Activated naive CD4-positive, alpha-beta T cell treated with anti-CD3 and anti-CD28 coated beads for 36 hours (primary cell): ENCODE measurements at places on chromosomes 16 and 17.

GRCh38 chr16:16850274-16850673, 471.3 kb downstream of the NPIPA7 start:
- no peak overlapping the region for H3K27ac ChIP-seq
- no peak for DNase-seq
- H3K4me3 ChIP-seq = no peak overlapping the region
- peaks cover 1% of the 10 kb centered on the region for H3K36me3 ChIP-seq
- H3K27me3 ChIP-seq = peaks cover 16% of the 10 kb centered on the region

- H3K27me3 ChIP-seq = no peaks in the 10 kb centered on the region
- H3K27ac ChIP-seq = no peak overlapping the region
- H3K4me1 ChIP-seq = peaks cover 37% of the 10 kb centered on the region
- no peak for DNase-seq
- H3K36me3 ChIP-seq = peaks cover 4% of the 10 kb centered on the region
- H3K4me3 ChIP-seq = no peak overlapping the region
These were observed 4.6 kb downstream of the TAOK1 start for GRCh38 chr17:29394761-29395160.

DNA sequence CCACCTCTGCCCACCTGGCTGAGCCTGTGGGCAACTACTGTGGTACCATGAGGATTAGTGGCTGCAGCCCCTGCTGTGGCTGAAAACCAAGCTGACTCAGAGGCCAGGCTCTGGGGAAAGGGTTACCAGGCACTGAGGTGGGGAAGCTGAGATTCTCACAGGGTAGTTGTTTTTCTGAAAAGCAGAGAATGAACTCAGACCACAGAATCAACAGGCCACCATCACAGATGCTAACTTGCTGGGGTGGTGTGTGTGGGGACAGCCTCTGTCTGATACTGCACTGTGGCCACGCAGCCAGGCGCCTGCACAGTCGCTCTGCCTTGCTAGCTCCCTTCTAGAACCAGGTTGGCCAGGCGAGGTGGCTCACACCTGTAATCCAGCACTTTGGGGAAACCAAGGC, 28.8 kb downstream of the NPLOC4 start:
- H3K36me3 ChIP-seq = peaks cover 12% of the 10 kb centered on the region
- H3K4me3 ChIP-seq = no peak overlapping the region
- H3K4me1 ChIP-seq = no peaks in the 10 kb centered on the region
- no peak for DNase-seq
- H3K27me3 ChIP-seq = no peaks in the 10 kb centered on the region
- no peak overlapping the region for H3K27ac ChIP-seq

DNA sequence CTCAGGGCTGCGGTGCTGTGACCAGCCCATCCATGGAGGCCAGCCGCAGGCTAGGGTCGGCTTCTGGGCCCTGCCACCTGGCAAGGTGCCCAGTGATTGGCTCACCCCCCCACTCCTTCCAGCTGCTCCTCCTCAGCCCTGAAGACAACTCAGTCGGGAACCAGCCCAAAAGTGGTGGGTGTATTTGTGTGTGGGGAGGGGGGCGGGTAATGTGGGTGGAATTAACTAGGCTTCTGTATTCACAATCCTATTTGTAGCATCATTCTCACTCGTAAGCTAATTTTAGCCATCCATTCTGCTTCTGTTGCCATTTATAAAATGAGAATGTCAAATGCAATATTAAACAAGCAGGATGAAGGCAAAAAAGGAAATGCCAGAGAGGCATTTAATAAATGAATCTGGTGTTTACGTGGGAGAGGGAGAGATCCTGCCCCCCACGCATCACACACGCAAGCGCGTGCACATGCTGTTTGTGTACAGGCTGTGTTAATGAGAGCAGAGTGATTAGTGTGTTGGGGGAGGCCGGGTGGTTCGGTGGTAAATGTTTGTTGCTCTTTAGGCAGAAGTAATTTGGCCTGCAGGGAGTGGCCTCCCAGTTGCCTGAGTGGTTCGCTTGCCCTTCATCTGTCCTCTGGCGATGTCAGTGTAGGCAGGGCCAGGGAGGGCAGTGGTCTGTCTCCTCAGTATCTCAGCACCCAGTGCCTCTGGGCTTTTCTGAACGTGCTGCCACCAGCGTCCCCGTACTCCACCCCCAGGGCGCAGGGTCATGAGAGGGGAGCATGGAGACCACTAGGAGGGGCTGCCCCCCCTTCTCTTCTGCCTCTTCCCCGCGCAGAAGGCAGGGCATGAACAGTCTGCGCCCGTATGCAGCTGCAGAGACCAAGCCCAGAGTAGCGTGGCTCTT, 140.1 kb downstream of the CCDC182 start:
- no peaks in the 10 kb centered on the region for H3K27me3 ChIP-seq
- H3K4me3 ChIP-seq = peak overlapping the region; percentile 36
- H3K36me3 ChIP-seq = no peaks in the 10 kb centered on the region
- peaks cover 81% of the 10 kb centered on the region for H3K4me1 ChIP-seq

DNA sequence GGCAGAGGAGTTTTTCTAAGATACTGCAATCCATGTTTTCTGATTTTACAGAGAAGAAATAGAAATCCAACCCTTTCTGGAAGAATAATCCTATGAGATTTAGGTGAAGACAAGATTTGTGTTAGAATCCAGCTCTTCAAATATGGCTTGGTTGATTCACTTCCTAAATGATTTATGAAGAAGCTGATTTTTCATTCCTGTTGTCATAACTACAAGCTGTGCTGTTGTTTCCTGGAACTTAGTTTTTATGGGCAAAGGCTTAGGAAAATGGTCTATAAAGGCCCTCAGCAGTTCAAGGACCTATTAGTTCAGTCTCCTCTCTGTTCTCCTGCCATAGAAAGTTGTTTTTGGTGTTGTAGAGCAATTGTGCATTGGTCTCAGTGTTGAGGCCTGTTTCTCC, 174.2 kb upstream of the FAM20A start:
- H3K36me3 ChIP-seq = no peaks in the 10 kb centered on the region
- peaks cover 2% of the 10 kb centered on the region for H3K4me1 ChIP-seq
- H3K4me3 ChIP-seq = no peak overlapping the region
- no peak for DNase-seq

GRCh38 chr16:24041834-24042631, 206.2 kb downstream of the PRKCB start:
- H3K27ac ChIP-seq = no peak overlapping the region
- no peak overlapping the region for H3K4me3 ChIP-seq
- H3K27me3 ChIP-seq = no peaks in the 10 kb centered on the region

DNA sequence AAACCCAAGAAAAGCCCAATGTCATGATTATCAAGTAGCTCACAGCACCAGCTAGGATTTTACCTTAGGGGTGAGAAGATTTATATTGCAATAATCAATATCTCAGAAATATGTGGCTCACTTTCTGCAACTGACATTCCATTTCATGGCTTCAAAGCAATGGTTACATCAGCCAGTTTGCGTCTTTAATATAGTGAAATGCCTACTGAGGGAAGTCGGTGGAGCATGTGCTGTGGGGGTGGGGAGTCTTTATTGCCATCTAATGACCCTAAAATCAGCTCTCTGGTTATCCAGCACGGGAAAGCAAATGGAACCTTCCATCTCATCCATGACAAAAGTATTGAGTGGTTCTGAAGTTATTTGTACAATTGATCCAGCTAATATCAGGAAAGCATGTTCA, 395.5 kb downstream of the CA10 start:
- no peaks in the 10 kb centered on the region for H3K36me3 ChIP-seq
- no peak overlapping the region for H3K27ac ChIP-seq
- no peak overlapping the region for H3K4me3 ChIP-seq
- DNase-seq = no peak

DNA sequence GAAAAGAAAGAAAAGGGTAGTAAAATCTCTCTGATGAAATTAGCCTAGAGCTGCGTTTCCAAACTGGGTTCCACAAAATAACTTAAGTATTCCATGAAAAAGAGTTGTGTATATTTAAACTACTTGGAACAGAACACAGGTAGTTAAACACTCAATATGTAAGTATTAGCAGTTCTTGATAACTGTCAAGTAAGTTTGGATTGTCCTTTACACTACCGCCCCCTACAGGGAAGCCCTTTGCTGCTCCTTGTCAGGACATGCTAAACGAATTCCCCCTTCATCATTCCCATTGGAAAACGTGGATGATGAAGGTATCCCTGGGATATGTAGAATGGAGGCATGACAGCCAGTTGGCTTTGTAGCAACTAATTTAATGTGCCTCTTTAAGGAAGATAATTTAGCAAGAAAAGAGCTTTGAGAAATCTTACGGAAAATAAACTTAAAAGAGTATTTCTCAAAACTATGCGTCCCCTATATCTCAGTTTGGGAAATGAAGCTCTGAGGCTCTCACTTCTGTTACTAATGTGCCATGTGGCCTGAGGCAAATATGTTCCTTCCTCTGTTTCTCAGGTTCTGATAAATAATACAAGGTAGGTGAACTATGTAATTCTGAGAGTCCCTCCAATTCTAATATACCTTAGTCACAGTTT, 18.8 kb downstream of the NCBP3 start:
- no peak overlapping the region for H3K27ac ChIP-seq
- peaks cover 8% of the 10 kb centered on the region for H3K36me3 ChIP-seq
- DNase-seq = peak; percentile 89
- no peaks in the 10 kb centered on the region for H3K27me3 ChIP-seq

DNA sequence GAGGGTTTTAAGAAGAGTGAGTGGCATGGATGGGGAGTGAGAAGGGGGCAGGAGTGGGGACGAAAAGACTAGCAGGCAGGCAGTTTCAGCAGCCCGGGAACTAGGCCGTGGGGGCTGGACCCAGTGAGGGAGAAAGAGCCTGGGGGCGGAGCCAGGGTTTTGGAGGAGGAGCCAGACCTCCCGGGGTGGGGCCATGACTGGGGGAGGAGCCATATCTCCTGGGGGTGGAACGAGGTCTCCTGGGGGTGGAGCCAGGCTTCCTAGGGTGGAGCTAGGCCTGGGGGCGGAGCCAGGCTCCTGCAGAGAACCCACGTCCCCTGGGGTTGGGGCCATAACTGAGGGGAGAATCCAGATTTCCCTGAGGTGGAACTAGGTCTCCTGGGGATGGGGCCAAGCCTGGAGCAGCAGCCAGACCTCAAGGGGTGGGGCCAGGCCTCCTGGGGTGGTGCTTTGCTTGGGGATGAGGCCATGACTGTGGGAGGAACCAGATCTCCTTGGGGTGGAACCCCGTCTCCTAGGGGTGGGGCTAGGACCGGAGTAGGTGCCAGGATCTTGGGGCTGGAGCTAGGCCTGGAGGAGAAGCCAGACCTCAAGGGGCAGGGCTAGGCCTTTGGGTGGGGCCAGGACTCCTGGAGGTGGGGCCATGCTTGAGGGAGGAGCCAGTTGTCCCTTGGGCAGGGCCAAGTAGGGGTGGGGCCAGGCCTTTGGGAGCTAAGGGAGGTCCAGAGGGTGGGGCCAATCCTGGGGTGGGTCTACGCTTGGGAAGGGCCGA, 41.7 kb upstream of the JPH3 start:
- H3K4me3 ChIP-seq = no peak overlapping the region
- no peaks in the 10 kb centered on the region for H3K4me1 ChIP-seq
- H3K27ac ChIP-seq = no peak overlapping the region
- no peaks in the 10 kb centered on the region for H3K27me3 ChIP-seq
- DNase-seq = peak; percentile 20

GRCh38 chr17:35942588-35943186, 826 bp downstream of the LYZL6 start:
- no peak overlapping the region for H3K4me3 ChIP-seq
- no peaks in the 10 kb centered on the region for H3K4me1 ChIP-seq
- H3K36me3 ChIP-seq = no peaks in the 10 kb centered on the region
- no peak for DNase-seq
- H3K27ac ChIP-seq = no peak overlapping the region

GRCh38 chr17:55576237-55576995, 65.2 kb upstream of the SMIM36 start:
- H3K27ac ChIP-seq = no peak overlapping the region
- H3K4me3 ChIP-seq = no peak overlapping the region
- no peaks in the 10 kb centered on the region for H3K36me3 ChIP-seq
- H3K4me1 ChIP-seq = peaks cover 23% of the 10 kb centered on the region
- no peaks in the 10 kb centered on the region for H3K27me3 ChIP-seq
- peak; percentile 36 for DNase-seq

GRCh38 chr16:10412935-10413601, 27.2 kb downstream of the ATF7IP2 start:
- no peak for DNase-seq
- H3K4me3 ChIP-seq = no peak overlapping the region
- no peak overlapping the region for H3K27ac ChIP-seq
- peaks cover 5% of the 10 kb centered on the region for H3K4me1 ChIP-seq
- no peaks in the 10 kb centered on the region for H3K27me3 ChIP-seq

- H3K36me3 ChIP-seq = peaks cover 28% of the 10 kb centered on the region
- H3K27me3 ChIP-seq = no peaks in the 10 kb centered on the region
- H3K4me3 ChIP-seq = no peak overlapping the region
- DNase-seq = no peak
- no peak overlapping the region for H3K27ac ChIP-seq
- H3K4me1 ChIP-seq = peaks cover 7% of the 10 kb centered on the region
These were observed 13.5 kb downstream of the GLYR1 start for GRCh38 chr16:4833584-4833983.

DNA sequence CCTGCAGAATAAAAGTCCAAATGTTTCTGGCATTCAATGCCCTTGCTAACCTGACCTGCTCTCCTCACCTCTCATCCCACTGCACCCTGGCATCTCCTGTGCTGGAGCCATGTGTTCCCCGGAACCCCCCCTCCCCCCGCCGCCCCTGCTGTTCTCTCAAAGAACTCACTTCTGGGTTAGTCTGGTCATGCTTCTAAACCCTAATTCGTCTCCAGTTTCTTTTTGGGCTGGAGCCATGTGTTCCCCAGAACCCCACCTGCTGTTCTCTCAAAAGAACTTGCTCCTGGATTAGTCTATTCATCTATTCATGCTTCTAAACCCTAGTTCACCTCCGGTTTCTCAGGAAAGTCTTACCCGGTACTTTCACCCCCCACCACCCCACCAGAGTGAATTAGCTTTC, 808 bp upstream of the ALOX15 start:
- no peaks in the 10 kb centered on the region for H3K36me3 ChIP-seq
- no peak overlapping the region for H3K27ac ChIP-seq
- H3K4me3 ChIP-seq = no peak overlapping the region
- no peak for DNase-seq

DNA sequence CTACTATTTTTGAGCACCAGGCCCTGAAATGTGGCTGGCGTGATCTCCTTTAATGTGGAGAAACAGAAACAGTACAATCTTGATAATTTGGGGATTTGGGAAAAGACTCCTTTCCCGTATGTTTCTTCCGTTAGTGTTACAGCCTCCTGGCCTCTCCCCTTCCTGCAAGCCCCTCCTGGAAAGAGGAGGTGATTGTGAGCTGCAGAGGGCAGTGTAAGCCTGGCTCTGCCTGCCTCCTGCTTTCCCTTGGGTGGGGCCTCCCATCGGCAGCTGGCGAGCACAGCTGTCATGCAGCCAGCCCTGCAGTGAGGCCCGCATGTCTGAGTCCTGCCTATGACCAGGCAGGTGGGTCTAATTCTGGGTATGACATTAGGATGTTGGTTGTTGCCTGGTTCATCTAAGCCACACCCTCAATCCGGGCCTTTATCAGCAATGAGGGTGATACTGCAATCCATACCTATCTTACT, 48.7 kb upstream of the WSB1 start:
- no peaks in the 10 kb centered on the region for H3K4me1 ChIP-seq
- peak; percentile 73 for DNase-seq
- no peak overlapping the region for H3K27ac ChIP-seq
- peaks cover 3% of the 10 kb centered on the region for H3K27me3 ChIP-seq
- H3K36me3 ChIP-seq = no peaks in the 10 kb centered on the region
- no peak overlapping the region for H3K4me3 ChIP-seq

GRCh38 chr17:56425483-56425882, 168.0 kb upstream of the NOG start:
- DNase-seq = no peak
- peaks cover 14% of the 10 kb centered on the region for H3K27me3 ChIP-seq
- no peak overlapping the region for H3K4me3 ChIP-seq
- H3K27ac ChIP-seq = no peak overlapping the region
